ENCODE measurements at places on chromosomes 12 and 14. TPM values are rescaled to one million over a fixed set of nuclear protein-coding genes. Genes with fewer than 3 reads are reported as not detected.

ASB2 gene
- 7.0 TPM for total RNA-seq

FBRSL1 gene
- 29.8 TPM for total RNA-seq

TAS2R7 gene
- not detected for total RNA-seq

DNA sequence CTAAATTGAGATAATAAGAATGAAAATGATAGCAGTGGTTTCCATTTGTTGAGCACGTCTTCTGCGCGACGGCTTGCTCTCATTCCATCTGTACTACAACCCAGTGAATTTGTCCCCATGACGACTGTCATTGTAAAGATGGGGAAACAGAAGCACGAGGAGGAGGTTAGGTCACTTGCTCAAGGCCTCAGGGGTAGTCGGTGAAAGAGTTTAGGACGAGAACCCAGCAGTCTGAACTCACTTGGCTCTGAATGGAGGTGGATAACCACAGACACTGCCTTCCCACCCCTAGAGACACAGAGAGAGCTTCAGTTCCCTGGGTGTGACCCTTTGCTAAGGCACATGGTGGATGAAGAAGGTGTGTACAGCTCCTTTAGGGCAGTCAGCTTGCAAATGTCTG is 30.9 kb upstream of the PLEKHG3 start:
- H3K27ac ChIP-seq, result no peak overlapping the region
- no peaks in the 10 kb centered on the region for H3K27me3 ChIP-seq
- H3K4me3 ChIP-seq, result no peak overlapping the region
- H3K4me1 ChIP-seq, result no peaks in the 10 kb centered on the region
- no peaks in the 10 kb centered on the region for H3K36me3 ChIP-seq
- no peak for DNase-seq

DNA sequence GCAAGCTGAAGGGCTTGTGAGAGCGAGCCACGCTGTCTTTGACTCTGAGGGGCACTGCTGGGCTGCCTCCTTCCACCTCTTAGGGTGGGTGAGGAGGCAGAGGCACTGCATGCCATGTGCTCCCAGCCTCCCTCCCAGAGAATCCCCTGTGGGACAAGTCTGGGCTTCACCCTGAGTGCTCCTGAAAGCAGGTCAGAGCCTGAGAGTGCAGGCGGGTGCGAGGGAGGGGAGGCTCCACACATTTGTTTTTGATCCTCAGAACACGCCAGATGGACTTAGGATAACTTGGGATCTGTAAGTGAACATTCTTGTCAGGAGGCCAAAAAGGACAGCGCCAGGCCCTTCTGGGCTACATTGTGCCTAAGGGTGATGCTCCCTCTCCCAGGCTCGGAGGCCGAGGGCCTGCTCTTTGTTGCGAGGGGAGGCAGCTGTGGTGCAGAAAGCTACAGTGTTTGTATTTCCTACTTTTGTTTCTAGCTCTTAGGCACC is 155.4 kb downstream of the TMX1 start:
- no peak for DNase-seq
- H3K36me3 ChIP-seq, result no peaks in the 10 kb centered on the region
- H3K27me3 ChIP-seq, result no peaks in the 10 kb centered on the region
- H3K4me3 ChIP-seq, result no peak overlapping the region

DNA sequence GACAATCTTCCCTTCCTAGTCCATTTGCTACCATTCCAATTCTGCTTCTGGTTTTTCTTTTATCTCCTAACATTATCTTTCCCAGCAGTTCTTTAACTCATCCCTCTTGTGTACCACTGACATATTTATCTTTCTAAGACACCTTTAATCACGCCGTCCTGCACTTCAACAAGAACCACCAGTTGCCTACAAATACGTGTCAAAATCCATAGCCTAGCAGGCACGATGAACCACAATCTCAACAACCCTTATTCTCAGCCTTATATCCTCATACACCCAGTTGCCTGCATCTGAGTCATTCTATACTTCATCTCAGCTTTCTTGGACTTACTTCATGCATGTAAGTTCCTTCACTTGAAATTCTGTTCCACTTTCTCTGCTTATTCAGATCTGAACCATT is 16.4 kb upstream of the ST8SIA1 start:
- H3K36me3 ChIP-seq, result no peaks in the 10 kb centered on the region
- no peak for DNase-seq
- H3K27me3 ChIP-seq, result no peaks in the 10 kb centered on the region
- no peak overlapping the region for H3K27ac ChIP-seq

DNA sequence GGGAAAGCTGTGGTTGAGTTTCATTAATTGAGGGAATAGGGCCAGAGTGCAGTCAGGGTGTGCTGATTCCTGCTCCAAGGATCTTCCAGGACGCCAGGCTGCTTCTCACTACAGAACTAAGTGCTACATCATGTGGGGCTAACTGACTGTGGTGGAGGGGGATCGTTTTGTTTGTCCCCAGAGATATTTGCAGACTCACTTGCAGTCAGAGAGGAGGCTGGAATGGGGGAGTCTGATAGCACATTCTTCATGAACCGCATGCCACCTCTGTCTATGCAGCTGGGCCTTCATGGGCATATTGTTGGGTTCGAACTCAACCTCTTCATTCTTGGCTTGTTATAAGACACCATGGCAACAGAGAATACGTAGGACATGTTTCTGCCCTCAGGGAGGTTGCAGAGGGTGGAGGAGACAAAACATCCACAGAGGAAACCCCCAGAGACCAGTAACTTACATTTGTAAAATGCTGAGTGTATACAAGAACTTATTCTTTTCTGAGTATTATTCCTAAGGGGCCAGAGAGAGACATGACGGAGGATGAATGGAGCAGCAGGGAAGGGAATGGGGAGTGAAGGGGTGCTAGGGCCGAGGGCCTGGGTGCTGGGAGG is 13.0 kb downstream of the KRT7 start:
- no peaks in the 10 kb centered on the region for H3K27me3 ChIP-seq
- DNase-seq, result no peak
- H3K36me3 ChIP-seq, result no peaks in the 10 kb centered on the region
- peaks cover 88% of the 10 kb centered on the region for H3K4me1 ChIP-seq

Data from body of pancreas (tissue), 4 donors.